ENCODE measurements at places on chromosomes 13 and 19. TPM values are rescaled to one million over a fixed set of nuclear protein-coding genes. Genes with fewer than 3 reads are reported as not detected.
A peak's percentile ranks its signal among the peaks of the same experiment; 100 is the strongest.

DNA sequence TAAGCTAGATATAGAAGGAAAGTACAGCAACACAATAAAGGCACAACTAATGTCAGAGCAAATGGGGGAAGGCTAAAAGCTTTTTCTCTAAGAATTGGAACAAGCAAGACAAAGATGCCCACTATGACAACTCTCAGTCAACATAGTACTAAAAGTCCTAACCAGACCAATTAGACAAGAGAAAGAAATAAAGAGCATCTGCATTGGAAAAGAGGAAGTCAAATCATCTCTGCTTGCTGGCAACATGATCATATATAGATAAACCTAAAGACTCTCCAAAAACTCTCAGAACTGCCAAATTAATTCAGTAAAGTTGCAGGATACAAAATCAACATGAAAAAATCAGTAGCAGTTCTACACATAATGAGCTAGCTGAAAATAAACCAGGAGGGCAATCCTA is 542.0 kb downstream of the DIAPH3 start:
- no peak for DNase-seq

DNA sequence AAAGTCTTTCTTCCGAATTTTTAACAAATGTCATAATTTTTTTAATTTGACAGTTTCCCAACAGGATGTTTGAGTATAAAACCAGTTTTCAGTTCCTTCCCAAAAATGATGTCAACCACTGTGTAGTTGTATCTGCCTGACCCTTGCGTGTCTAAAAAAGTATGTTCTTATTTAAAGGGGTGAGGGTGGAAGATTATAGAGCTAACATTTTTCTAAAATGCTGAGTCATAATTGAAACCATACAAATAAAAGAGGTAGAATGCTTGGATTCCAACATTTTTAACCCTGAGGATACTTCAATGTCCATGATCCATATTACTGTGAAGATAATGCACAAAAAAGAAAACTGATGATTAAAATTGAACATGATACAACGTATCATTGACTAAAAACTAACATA is 1388.8 kb downstream of the UQCRFS1 start:
- DNase-seq: no peak

DNA sequence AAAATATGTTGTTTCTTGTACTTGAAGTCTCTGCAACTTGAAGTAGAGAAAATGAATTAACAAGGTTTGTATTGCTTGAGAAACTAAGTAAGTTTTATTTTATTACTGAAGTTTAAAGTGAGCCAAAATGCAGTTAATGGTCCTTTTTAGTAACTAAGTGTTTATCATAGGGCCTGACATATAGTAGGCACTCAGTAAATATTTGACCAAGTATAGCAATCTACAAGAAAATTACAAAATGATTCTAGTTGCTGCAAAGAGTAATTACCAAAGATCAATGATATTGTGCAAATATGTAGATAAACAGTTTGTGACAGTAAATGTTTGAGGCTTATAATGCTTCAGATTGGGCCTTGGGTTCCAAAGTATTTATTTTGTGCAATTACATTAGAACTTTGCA is 2.4 kb upstream of the XPO4 start:
- no peak for DNase-seq

The ODAD3 gene
- 0.54 TPM for total RNA-seq

GRCh38 chr13:51698352-51698751 is 105.6 kb downstream of the DHRS12 start:
- DNase-seq: no peak

The PEPD gene
- total RNA-seq: 84.5 TPM

The ZNF98 gene
- not detected for total RNA-seq

GRCh38 chr19:33804021-33804799 is 7.5 kb downstream of the KCTD15 start:
- DNase-seq: peak; percentile 50

The MAST1 gene
- total RNA-seq: 0.12 TPM

GRCh38 chr19:39195755-39196154 is 1.0 kb upstream of the NCCRP1 start:
- no peak for DNase-seq

DNA sequence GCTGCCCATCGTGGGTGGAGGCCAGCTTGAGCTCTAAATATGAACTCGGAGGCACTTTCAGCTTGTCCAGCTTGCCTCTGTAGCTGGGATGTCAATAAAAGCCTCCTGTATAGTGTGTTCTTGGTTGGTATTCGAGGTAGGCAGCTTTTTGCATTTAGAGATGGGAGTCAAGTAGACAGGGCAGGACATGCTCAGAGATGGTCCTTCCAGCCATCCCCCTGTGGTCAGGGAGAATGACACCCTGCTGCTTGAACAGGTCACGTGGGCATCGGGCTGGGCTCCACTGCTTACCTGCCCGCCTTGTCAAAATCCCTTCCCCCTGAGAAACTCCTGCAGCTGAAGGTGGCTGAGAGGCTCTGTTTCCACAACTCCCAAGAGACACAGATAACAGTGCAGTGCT is 302.5 kb downstream of the ZNF536 start:
- DNase-seq: no peak

DNA sequence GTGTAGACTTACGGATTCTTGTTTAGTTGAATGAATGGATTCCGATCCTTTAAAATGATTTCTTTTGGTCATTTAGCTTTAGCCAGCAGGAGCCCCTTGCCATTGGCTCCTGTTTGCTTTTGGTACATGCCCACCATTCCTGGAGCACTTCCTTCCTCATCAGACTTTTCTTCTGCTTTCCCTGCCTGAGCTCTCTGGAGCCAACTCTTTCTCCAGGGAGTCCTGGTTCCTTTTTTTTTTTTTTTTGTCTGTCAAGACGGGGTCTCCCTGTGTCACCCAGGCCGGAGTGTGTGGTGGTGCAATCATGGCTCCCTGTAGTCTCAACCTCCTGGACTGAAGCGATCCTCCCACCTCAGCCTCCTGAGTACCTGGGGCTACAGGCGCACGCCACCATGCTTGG is 37.8 kb downstream of the SMARCA4 start:
- no peak for DNase-seq

DNA sequence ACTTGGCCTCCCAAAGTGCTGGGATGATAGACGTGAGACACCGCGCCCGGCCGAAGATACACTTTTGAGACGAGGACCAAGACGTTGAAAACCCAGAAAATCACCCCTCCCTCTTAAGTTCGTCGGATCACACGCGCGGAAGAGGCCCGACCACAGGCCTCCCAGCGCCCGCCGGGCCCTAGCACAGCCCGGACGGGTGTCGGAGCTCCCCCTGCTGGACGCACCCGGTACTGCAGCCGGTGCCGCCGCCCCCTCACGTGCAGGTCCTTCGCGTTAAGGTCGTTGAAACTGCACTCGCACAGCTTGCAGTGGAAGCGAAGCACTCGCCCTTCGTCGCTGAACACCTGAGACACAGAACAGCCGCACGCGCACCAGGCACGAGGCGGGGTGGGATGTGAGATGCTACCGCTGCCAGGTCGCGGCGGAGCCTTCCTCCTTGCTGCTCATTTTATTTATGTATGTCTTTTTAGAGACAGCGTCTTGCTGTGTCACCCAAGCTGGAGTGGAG is 35.7 kb upstream of the MATK start:
- DNase-seq: no peak

DNA sequence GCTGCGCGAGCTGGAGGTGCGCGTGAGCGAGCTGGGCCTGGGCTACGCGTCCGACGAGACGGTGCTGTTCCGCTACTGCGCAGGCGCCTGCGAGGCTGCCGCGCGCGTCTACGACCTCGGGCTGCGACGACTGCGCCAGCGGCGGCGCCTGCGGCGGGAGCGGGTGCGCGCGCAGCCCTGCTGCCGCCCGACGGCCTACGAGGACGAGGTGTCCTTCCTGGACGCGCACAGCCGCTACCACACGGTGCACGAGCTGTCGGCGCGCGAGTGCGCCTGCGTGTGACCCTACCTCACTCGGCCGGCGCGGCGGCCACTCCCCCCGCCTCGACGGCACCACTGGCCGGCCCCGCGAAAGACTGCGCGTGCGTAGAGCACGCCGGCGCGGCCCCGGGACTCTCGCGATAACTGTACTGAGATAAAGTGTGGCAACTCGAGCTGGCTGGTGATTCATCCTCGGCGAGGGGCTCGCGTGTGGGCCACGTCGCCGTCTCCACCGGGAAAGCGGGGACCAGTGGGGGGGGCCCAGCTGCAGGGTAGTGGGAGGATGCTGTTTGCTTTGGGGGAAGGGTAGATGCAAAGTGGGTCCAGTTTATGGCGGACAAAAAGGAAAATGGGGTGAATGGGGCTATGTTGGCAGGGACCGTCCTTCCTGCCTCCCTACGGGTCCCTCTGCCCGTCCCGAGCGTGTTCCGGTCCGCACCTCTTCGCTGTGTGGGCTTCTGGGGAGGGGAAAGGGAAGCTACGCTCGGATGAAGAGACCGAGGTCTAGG is 11.4 kb downstream of the FUT6 start:
- DNase-seq: no peak

The CLEC4M gene
- total RNA-seq: not detected

The CPB2 gene
- total RNA-seq: not detected

GRCh38 chr13:110201114-110201513 is 105.8 kb downstream of the COL4A1 start:
- no peak for DNase-seq

DNA sequence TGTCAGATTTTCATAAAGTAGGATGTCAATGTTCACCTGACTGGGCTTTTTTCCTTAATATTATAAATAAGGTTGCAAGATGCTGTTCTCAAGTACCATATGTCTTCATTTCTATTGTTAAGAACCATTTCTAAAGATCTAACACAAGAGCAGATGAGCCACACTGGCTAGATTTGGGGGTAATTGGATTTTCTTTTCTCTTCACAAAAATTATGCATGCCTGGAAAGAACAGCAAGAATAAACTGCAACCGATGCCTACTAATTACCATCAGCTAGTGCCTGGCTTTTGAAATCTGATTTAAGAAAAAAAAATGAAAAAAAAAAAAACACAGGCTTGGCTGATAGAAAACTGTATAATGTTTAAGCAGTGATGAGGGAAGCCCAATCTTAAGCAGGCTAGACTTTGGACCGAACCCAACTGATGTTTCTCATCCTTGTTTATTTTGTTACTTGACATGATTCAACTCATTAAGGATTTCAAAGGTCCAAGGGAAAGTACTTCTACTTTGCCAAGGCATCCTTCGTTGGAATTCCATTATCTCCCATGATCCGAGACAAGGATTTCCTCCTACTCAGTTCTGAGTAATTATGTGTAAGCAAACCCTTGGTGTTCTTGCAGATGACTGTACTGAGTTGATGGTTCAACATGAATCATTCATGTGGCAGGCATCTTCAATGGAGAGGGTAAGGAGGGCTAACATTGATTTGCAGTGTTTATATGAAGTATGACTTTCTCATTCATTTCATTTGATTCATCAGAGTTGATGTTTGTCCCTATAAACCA is 300.5 kb downstream of the SPRY2 start:
- DNase-seq: peak; percentile 98

DNA sequence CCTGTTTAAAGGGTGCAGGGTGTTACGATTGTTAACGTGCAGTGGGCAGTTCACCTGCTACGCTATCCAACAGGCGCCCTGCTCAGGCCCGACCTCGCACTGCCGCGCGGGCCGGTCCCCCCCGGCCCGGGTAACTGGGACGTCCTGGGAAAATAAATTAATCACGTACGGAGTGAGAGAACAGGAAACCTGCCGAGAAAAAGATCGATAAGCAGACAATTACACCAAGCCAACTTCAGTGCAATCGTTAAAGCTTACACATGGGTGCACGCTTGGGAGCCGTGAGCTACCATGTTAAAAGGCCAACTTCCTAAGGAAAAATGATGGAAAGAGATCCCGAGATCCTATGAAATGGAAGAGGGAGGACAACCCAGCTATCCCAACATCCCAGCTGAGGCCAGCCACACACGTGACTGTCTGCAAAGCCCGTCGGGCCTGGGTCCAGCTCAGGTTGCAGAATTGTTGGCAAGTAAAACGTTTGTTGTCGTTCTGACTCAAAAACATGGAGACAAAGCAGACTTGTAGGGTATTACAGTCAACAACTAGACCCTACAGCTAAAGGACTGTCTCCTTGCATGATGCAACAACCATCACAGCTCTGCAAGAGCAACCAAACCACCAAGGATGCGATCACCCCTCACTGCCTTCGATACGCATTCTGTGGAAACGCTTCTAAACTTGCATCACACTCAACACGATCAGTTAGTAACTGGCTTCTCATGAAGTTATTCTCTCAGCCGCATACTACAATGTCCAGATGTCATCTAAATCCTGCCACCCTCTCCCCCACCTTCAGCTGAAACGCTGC is 741 bp upstream of the TUBGCP3 start:
- no peak for DNase-seq

All from M059J (cell line).